Smooth muscle cell of bladder (primary cell): ENCODE measurements at places on chromosomes 4 and X. TPM values are rescaled to one million over a fixed set of nuclear protein-coding genes. Genes with fewer than 3 reads are reported as not detected.

Gene UGT2A1
- total RNA-seq, result not detected in 2 replicates

Gene NPNT
- total RNA-seq, result 0.09 TPM in 1 of 2 replicates, not detected in the other

Gene SH3TC1
- total RNA-seq, result 1.0 and 1.7 TPM in 2 replicates

Gene FGFBP1
- not detected in 2 replicates for total RNA-seq

Gene IBSP
- not detected in 2 replicates for total RNA-seq

Gene YY2
- 1.00 and 1.2 TPM in 2 replicates for total RNA-seq
